ENCODE measurements at places on chromosomes 3 and 15.
A peak's percentile ranks its signal among the peaks of the same experiment; 100 is the strongest.

GRCh38 chr3:188700501-188700900 is 471.3 kb upstream of the TPRG1 start:
- DNase-seq = no peak

- peak; percentile 75 for DNase-seq
Observed at GRCh38 chr3:33441225-33441976, 1.2 kb upstream of the UBP1 start.

DNA sequence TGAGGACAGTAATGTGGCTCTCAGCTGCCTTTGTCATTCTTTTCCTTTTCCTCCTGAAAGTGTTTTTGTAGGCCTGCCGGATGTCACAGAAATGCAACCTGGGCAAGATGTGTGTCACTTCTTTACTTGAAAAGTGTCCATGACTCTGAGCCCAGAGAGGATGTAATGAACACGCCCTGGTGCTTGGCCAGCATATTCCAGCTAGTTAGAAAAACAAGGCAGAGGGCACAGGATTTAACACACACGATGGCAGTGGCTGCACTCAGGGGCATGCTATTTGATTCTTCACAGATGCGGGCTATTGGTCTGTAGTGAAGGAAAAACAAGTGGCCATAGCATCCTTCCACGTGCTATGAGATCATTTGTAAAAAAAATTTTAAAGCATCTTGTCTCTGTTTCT is 30.3 kb upstream of the PTX3 start:
- DNase-seq = no peak

DNA sequence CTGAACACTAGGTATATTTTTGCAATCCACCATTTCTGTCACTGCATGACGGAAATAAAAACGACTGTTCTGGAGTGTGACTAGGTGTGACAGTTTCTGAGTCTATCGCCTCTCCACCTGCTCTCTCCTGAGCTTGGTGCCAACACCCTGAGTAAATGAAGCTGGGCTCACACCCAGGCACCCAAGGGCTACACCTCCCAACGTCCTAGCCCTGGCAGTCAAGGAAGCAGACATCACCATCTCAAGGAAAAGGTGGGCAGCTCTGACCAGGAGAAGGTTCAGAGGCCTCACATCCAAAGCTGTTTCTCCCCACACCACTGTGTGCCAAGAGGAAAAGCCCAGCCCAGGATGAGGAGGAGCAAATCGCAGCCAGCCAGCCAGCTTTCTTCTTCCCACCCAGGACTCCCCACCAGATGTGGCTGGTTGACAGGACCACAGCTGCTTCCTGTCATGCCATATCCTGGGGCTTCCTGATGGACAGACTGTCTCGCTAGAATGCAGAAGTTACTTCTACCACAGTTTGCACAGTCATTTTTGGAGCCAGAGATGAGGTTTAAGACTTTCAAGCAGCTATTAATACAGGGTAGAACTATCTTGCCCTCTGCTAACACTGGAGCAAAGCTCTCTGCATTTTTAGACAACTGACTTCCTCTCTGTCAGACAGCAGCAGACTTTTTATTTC is 3.3 kb downstream of the SCAMP2 start:
- DNase-seq = no peak

DNA sequence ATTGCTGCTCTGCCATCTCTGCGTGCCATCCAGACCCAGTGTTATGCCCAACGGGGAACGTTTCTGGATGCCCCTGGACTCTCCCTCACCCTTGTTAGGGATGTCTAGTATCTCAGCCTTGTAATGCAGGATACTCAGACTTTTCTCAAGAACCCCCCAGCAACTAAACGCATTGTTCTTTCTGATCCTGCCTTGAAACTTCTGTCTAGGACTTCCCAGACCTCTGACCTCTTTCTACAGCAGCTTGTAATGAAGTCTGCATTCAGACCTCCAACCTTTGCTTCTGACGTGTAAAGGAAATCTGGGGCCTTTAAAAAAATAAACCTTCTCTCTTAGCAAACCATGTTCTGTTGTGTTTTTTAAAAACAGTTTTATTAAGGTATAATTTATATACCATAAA is 139.5 kb downstream of the KCNAB1 start:
- no peak for DNase-seq

- DNase-seq = peak; percentile 86
Observed at GRCh38 chr3:183825456-183826161, at the start of gene MAP6D1. MAP6D1 (minus strand) TSS chr3:183825577; CDS start chr3:183825547, 30 bp downstream.

GRCh38 chr3:15647611-15648167 is 46.1 kb downstream of the BTD start:
- DNase-seq = no peak

GRCh38 chr3:123330441-123330991 is 118.4 kb downstream of the ADCY5 start:
- DNase-seq = no peak

GRCh38 chr3:143016321-143016972 is 15.1 kb downstream of the U2SURP start:
- DNase-seq = peak; percentile 60

DNA sequence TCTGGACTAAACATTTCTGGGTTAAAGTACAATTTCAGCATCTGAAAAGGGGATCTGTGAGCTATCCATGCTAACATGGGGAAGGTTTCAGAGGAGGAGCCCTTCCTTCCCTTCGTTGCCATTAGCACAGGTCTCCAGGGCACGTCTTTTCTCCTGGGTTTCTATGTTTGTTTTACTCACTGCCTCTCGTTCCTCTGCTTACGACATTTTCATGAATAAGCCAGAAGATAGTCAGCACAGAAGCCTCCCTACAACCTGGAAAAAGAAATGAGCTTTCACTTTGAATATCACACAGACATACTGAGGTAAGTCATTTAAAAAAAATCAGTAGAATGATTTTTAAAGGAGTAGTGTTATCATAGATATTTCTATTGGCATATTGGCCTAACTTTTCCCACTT is 117.2 kb upstream of the KCNMB2 start:
- peak; percentile 33 for DNase-seq

DNA sequence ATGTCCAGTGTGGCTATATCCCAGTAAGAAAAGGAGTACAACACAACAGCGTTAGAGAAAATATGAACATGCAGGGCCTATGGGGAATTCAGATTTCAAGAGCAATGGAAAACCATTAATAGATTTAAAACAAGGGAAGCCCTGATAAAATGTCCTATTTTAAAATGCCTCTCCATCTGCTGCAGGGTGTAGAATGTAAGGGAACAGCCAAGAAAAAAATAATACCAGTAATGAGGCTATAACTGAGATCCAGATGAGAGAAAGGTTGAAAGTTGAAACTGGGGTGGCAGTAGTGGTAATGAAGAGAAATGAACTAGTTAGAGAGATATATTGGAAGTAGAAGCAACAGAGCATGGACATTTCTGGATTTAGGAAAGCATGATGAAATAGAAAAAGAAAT is 226.1 kb downstream of the KCNMB2 start:
- DNase-seq = no peak

GRCh38 chr3:97970956-97971620 is 1.1 kb downstream of the RIOX2 start:
- DNase-seq = peak; percentile 9

GRCh38 chr15:90953947-90954711 is 555 bp upstream of the RCCD1 start:
- no peak for DNase-seq

- no peak for DNase-seq
Observed at GRCh38 chr15:39907216-39907615, 12.8 kb downstream of the GPR176 start.

DNA sequence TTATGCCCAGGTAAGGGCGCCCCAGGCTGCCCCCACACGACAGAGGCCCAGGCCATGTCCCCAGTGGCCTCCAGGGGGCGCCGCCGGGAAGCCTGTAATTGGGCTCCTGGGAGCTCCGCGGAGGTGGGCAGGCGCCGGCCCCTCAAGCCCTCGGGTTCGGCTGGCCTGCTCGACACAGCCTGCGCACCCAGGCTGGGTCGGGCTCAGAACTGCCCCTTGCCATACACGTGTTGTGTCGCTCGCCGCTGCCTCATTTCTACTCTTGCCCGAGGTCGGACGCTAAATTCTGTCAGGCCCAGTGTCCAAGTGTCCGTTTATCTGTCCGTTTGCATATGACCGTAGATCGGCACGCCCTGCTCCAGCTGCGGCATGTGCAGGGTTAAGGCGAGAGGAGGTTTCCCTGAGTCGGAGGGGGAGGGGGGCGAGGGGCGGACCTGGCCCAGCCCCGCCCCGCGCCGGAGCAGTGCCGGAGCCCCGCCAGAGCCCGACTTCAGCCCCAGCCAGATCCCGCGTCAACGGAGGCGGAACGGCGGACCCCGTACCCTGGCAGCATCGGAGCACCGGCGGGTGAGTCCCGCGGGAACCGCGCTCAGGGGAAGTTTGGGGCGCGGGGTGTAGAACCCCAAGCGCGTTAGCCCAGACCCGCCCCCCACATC is at the start of gene KLHDC8B:
Gene KLHDC8B, plus strand, starts transcription at position 480 of the 656 bp plus-strand sequence. CDS start 1,172 bp downstream, outside the sequence.
- DNase-seq = peak; percentile 61

GRCh38 chr3:141707741-141708203 is 30.3 kb upstream of the RNF7 start:
- no peak for DNase-seq

DNA sequence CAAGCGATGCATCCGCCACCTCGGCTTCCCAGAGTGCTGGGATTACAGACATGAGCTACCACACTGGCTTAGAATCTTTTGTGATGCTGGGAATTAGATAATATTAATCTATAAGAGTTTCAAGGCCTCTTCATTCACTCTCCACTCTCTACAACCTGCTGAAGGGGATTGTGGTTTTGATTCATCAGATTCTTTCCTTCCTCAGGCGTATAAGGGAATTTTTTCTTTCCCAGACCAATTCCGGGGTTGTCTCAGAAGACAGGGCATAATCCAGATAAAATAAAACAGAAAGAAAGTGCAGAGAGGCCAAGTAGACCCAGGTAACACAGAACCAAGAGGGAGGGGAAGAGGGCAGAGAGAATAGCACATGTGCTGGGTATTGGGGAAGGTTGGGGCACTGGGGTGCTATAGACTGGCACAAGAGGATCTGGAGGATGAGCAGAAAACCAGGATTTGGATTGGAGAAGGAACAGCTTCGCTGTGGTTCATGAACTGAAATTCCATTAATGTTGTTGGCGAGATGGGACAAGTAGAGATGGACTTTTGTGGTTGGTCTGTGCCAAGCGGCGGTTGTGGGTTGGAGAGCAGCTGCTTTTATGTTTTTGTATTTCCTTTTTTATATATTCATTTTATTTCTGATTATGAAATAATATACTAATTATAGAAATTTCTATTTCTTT is 12.8 kb downstream of the ARL6IP5 start:
- no peak for DNase-seq

GRCh38 chr15:35195649-35196048 is 110.6 kb upstream of the NANOGP8 start:
- no peak for DNase-seq

GRCh38 chr3:61890167-61890566 is 328.8 kb downstream of the PTPRG start:
- no peak for DNase-seq

GRCh38 chr3:161072211-161072621 is 32.9 kb downstream of the B3GALNT1 start:
- DNase-seq = no peak

DNA sequence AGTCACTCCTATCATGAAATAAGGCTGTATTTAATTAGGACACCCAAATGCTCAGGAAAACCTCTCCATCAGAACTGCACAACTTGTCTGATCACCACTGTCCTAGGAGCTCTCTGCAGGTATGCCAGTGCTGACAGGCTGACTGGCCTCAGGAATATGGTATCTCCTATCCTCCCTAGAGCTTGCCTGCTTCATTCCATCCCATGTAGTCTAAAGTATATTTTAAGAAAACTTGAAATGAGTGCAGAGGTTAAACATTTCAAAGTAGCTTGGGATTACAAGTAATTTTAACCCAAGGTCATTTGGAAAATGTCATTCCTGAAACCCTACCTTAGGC is 23.7 kb downstream of the FILIP1L start:
- no peak for DNase-seq

- no peak for DNase-seq
Observed at GRCh38 chr15:34018021-34018645, 20.9 kb downstream of the AVEN start.

GRCh38 chr3:65742914-65743313 is 295.8 kb downstream of the MAGI1 start:
- no peak for DNase-seq

DNA sequence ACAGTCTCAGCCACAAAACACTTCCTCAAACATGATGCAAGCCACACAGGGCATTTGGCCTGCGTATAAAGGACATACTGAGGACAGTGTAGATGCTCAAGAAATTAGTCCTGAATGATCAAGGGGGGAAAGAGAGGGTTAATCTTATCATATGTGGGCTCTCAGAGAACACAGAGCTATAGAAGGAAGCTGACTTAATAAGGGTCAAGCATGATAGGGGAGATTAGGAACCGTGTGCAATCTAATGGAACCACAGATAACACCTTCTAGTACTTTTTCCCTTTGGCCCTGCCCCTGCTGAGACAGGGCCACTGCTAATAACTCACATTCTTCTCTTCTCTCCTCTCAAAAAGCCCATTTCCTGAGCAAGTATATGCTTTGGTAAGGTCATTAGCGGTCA is 114.1 kb upstream of the ADAMTS9 start:
- no peak for DNase-seq

DNA sequence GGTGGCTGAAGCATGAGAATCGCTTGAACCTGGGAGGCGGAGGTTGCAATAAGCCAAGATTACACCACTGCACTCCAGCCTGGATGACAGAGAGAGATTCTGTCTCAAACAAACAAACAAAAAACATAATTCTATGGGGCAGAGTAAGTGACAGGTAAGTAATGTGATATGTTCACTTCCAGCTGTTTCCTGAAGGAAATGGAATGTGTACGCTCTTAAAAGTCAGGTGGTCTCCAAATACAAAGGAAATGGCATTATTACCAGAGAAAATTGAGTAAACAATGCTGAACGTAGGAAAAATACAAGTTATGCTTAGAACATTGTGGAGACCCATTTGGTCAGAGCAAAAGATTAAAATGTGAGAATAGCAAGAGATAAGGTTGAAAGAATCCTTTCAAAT is 278.5 kb downstream of the SCAPER start:
- peak; percentile 0 for DNase-seq

DNA sequence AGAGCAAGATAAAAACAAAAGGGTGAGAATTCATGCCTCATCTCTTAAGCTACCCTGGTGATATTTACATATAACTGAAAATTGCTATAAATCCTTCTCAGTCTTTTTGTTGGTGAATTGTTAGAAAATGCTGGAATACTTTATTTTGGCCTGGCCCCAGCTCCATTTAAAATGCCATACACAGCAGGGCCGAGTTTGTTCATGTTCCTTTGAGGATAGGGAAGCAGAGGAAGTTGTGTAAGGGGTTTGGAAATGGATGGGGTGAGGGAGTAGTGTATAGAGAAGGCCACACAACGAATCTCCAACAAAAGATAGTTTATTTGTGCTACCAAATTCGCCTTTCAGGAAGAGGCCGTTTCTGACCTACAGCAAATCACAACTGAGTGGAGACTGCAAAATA is 78.6 kb upstream of the ADAMTS9 start:
- no peak for DNase-seq

GRCh38 chr15:58441376-58442070 is 9.7 kb downstream of the LIPC start:
- DNase-seq = no peak

GRCh38 chr3:13687517-13687943 is 138.6 kb downstream of the FBLN2 start:
- DNase-seq = no peak

GRCh38 chr3:29612536-29612935 is 331.7 kb downstream of the RBMS3 start:
- DNase-seq = no peak

- no peak for DNase-seq
Observed at GRCh38 chr3:12750223-12750622, 8.8 kb downstream of the TMEM40 start.

- DNase-seq = no peak
Observed at GRCh38 chr3:12947504-12948369, 106.4 kb upstream of the RPL32 start.

Measured in NCI-H1105 treated with DMSO at 0.1 percent for 48 hours (cell line).